ENCODE measurements at places on chromosomes 5 and 9. TPM values are rescaled to one million over a fixed set of nuclear protein-coding genes. Genes with fewer than 3 reads are reported as not detected.

SLC35D2 gene
- total RNA-seq: 1.1 TPM

DNA sequence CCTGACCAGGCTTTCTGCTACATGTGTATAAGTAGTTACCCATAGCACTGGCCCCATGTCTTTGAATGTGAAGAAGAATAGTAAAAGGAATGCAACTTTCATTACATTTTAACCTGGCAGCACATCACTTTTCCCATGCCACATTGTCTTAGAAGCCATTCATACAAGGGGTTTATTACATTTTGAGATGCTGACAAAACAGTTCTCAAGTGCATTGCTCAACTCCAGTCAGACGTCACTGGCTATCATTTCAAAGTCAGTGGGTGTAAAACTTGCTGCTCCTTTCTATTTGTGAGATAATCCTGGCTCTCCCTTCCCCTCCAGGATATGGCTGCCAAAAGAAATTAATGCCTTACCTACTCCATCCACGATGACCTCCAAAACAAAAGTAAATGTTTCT, 97.0 kb upstream of the VCAN start:
- no peak overlapping the region for H3K27ac ChIP-seq
- no peaks in the 10 kb centered on the region for H3K4me1 ChIP-seq
- H3K4me3 ChIP-seq: no peak overlapping the region
- DNase-seq: no peak
- no peaks in the 10 kb centered on the region for H3K36me3 ChIP-seq

GRCh38 chr5:169244812-169245211, 56.1 kb downstream of the SLIT3 start:
- H3K4me1 ChIP-seq: no peaks in the 10 kb centered on the region
- no peak overlapping the region for H3K27ac ChIP-seq
- no peaks in the 10 kb centered on the region for H3K36me3 ChIP-seq
- H3K4me3 ChIP-seq: no peak overlapping the region

DNA sequence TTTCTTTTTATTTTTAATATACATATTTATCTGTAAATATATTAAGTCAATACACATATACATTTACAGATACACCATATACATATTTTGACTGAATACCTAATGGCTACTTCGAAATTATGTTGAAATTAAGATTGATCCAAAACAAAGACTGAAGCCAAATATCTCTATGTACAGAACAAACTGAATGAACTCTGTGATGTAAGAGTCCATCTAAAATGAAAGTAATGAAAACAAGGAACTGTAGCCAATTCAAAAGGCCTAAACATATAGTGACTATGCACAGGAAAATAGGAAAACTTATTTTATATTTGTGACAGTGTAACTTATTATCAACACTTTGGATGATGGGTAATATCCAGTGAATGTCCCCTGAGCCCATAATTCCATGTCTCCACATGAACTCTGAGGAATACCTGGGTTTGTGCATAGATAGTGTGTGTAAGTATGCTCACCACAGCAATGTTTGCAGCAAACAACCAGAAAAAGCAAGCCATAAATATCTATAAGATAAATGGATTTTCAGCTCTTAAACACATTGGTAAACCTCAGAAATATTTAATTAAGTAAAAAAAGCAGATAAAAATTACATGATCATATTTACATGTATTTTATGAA, 517.2 kb upstream of the CDH6 start:
- DNase-seq: no peak
- no peak overlapping the region for H3K27ac ChIP-seq
- no peaks in the 10 kb centered on the region for H3K27me3 ChIP-seq
- no peaks in the 10 kb centered on the region for H3K4me1 ChIP-seq
- H3K36me3 ChIP-seq: no peaks in the 10 kb centered on the region

DNA sequence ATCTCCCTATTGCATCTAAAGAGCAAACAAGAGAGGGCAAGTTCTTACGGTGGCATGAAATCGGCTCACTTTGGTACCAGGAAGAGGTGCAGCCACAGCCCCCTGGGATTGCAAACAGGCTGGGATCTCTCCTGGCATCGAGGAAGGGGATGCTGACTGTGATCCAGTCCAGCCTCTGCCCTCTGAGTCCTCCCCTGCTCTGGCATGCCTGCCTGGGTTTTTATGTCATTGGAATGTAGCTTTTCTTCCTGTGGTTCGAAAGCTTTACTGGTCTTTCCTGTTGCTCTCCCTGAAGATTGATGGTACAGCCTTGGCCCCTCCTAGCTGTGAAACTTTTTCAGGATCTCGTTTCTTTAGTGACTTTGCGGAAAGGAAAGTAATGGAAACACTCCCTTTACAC, 6.6 kb downstream of the SLC46A2 start:
- no peaks in the 10 kb centered on the region for H3K27me3 ChIP-seq
- no peak for DNase-seq

C5orf52 gene
- total RNA-seq: not detected

PCDHB15 gene
- 1.2 TPM for total RNA-seq

DNA sequence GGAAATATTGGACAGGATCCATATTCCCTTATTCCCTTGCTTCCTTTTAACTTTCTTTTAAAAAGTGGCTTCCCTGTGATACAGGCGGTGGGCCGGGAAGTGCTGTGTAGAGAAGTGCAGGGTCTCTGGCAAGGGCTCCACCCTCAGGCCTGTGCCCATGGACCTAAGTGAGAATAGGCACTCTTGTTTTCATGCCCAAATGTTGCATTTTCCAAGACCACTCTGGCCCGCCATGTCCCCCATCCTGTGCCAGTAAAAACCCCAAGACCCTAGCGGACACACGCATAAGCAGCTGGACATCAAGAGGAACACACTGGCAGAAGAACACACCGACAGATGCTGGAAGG, 193.4 kb downstream of the FBXL7 start:
- H3K4me3 ChIP-seq: no peak overlapping the region
- peaks cover 2% of the 10 kb centered on the region for H3K4me1 ChIP-seq
- no peaks in the 10 kb centered on the region for H3K36me3 ChIP-seq
- H3K27ac ChIP-seq: no peak overlapping the region
- no peaks in the 10 kb centered on the region for H3K27me3 ChIP-seq
- DNase-seq: no peak

DNA sequence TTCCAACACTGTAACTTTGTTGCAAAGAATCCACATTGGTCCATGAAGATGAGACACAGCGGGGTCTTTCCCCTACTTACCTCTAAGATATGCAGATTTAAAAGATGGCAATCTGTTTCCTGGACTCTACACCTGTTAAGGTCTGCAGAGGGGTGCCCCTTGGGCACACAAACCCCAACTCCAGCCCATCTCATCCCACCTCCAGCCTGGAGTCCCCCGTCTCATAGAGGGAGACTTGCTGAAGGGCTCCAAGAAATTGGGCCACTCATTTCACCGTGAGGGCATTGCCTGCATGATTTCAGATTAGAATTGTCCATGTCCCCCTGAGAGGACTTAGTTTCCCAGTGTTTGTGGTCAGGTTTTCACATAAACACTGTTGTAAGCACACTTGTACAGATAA, 365.7 kb downstream of the IRX2 start:
- no peaks in the 10 kb centered on the region for H3K36me3 ChIP-seq
- H3K27me3 ChIP-seq: no peaks in the 10 kb centered on the region
- H3K4me3 ChIP-seq: no peak overlapping the region
- H3K4me1 ChIP-seq: no peaks in the 10 kb centered on the region
- no peak overlapping the region for H3K27ac ChIP-seq
- DNase-seq: no peak

SMIM33 gene
- not detected for total RNA-seq

GRCh38 chr5:77709993-77710685, 66.0 kb downstream of the TBCA start:
- H3K27me3 ChIP-seq: no peaks in the 10 kb centered on the region
- H3K4me3 ChIP-seq: no peak overlapping the region
- no peak for DNase-seq
- H3K36me3 ChIP-seq: peaks cover 30% of the 10 kb centered on the region

- DNase-seq: peak; percentile 69
- H3K27ac ChIP-seq: no peak overlapping the region
- no peaks in the 10 kb centered on the region for H3K36me3 ChIP-seq
- H3K4me3 ChIP-seq: no peak overlapping the region
- H3K27me3 ChIP-seq: no peaks in the 10 kb centered on the region
Observed at GRCh38 chr9:87445646-87446045, 52.0 kb upstream of the DAPK1 start.

DNA sequence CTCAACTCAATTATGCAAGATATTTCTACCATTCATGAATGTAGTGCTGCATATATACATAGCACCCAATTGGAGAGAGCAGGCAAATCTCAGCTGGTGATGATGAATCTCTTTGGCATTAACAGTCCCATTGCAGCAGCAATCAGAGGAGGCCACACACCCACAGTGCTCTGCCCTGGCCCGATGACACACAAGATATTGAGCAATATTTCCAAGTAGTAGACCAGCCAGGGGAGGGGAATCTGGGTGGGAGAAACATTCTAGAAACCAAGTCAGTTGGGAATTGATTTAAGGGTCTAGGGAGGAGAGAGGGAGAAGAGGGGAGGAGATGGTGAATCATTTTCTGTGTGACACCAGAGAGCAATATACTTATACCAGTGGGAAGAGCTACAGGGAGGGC, 14.9 kb upstream of the C5orf63 start:
- no peak for DNase-seq
- H3K4me1 ChIP-seq: no peaks in the 10 kb centered on the region
- H3K27me3 ChIP-seq: no peaks in the 10 kb centered on the region
- H3K27ac ChIP-seq: no peak overlapping the region
- no peak overlapping the region for H3K4me3 ChIP-seq

GRCh38 chr9:91086657-91087461, 274.9 kb downstream of the AUH start:
- H3K4me1 ChIP-seq: no peaks in the 10 kb centered on the region
- no peak overlapping the region for H3K27ac ChIP-seq
- H3K27me3 ChIP-seq: peaks cover 3% of the 10 kb centered on the region
- H3K4me3 ChIP-seq: no peak overlapping the region
- H3K36me3 ChIP-seq: no peaks in the 10 kb centered on the region

GRCh38 chr5:57408714-57409113, 73.9 kb downstream of the ACTBL2 start:
- no peaks in the 10 kb centered on the region for H3K36me3 ChIP-seq
- no peak overlapping the region for H3K27ac ChIP-seq
- no peaks in the 10 kb centered on the region for H3K27me3 ChIP-seq
- H3K4me1 ChIP-seq: peaks cover 10% of the 10 kb centered on the region

PLEKHG4B gene
- 0.28 TPM for total RNA-seq

DNA sequence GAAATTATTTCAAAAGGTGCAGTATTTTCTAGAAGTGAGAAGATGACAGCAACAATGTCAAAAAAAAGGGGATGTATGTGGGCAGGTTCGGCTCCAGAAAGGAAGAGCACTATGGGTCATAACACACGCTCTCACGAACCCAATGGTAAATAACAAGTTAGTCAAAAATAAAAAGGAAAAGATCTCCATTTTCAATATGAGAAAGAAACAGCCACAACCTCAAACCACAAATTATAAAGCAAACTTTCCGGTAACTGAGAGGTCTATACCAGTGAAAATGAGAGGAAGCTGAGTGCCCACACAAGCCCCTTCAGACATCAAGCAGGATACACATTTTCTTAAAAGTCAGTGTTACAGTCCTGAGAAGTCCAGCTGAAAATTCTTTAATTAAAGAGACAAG, 398.5 kb upstream of the RPS23 start:
- no peaks in the 10 kb centered on the region for H3K27me3 ChIP-seq
- H3K4me1 ChIP-seq: peaks cover 4% of the 10 kb centered on the region
- H3K4me3 ChIP-seq: no peak overlapping the region
- no peaks in the 10 kb centered on the region for H3K36me3 ChIP-seq

PCDHB16 gene
- total RNA-seq: 11.3 TPM

GRCh38 chr5:160475864-160476438, 54.3 kb downstream of the PTTG1 start:
- no peaks in the 10 kb centered on the region for H3K36me3 ChIP-seq
- no peak overlapping the region for H3K27ac ChIP-seq
- H3K4me1 ChIP-seq: no peaks in the 10 kb centered on the region
- H3K27me3 ChIP-seq: peaks cover 7% of the 10 kb centered on the region

DNA sequence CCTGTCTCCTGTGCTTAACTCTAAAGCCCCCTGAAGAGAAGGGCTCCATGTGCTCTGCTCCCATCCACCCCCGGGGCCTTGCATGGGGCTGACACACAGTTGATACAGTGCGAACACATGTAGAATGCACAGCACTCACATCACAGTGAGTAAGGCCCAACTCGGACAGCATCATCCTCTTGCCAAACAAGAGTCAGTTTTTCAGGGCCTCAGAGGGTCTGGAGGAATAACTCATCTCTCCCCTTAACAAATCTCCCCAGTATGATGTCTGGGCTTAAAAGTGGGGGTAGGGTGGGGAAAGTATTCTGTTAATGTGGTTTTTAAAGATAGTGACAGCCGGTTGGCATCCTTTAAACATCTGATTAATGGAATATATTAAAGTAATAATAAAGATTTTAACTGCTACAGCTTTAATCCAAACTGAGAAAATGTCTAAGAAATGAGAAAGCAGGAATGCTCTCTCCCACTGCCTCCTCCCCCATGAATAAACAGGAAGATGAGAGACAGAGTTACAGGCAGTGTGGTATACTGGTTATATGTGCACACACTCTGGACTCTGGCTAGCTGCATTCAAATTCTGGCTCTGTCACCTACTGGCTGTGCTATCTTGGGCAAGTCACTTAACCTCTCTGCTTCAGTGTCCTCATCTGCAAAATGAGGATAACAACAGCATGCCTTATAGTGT, 22.5 kb downstream of the APBA1 start:
- H3K27me3 ChIP-seq: peaks cover 13% of the 10 kb centered on the region
- no peaks in the 10 kb centered on the region for H3K36me3 ChIP-seq
- H3K4me1 ChIP-seq: no peaks in the 10 kb centered on the region

- no peak overlapping the region for H3K4me3 ChIP-seq
- no peaks in the 10 kb centered on the region for H3K4me1 ChIP-seq
- no peaks in the 10 kb centered on the region for H3K27me3 ChIP-seq
- peak; percentile 68 for DNase-seq
Observed at GRCh38 chr5:148957591-148958202, 105.2 kb downstream of the SH3TC2 start.

DNA sequence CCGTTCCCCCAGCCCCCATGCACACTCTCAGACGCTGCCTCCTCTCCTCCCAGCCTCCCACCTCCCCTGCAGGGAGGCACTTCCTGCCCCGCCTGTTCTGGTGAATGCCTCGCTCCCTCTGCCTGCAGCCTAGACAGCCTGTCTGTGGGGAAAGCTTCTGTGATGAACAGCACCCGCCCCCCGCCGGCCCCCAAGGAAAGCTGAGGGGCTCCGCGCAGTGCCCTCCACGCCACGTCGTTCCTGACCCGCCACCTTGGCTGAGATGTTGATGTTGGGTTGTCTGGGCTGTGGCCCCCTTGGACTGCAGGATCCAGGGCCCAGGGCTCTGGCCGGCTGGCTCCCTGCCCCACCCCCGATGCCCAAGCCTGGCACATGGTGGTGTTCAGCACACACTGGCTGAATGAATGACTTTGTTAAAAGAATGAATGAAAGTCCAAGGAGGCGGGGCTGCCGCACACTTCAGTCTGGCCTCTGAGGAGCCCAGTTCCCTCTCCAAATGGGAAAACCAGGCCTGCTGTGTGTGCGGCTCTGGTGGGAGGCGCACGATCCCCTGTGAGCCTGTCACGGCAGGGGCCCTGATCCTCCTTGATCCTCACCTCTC, 2.1 kb upstream of the MYMK start:
- H3K36me3 ChIP-seq: no peaks in the 10 kb centered on the region
- peak; percentile 85 for DNase-seq
- H3K27me3 ChIP-seq: no peaks in the 10 kb centered on the region
- H3K4me3 ChIP-seq: no peak overlapping the region
- peak overlapping the region; percentile 67 for H3K27ac ChIP-seq

- H3K4me1 ChIP-seq: peaks cover 19% of the 10 kb centered on the region
- H3K4me3 ChIP-seq: peak overlapping the region; percentile 66
- no peaks in the 10 kb centered on the region for H3K27me3 ChIP-seq
- H3K27ac ChIP-seq: peak overlapping the region; percentile 55
- peaks cover 6% of the 10 kb centered on the region for H3K36me3 ChIP-seq
Observed at GRCh38 chr9:128723352-128723865, 518 bp downstream of the ZDHHC12 start.

GRCh38 chr9:38315085-38315595, 77.4 kb upstream of the ALDH1B1 start:
- H3K4me3 ChIP-seq: no peak overlapping the region
- no peak for DNase-seq
- H3K4me1 ChIP-seq: no peaks in the 10 kb centered on the region
- no peak overlapping the region for H3K27ac ChIP-seq
- H3K27me3 ChIP-seq: no peaks in the 10 kb centered on the region
- H3K36me3 ChIP-seq: no peaks in the 10 kb centered on the region

Measured in A673 (cell line).